ENCODE measurements at places on chromosomes 16 and 17. TPM values are rescaled to one million over a fixed set of nuclear protein-coding genes. Genes with fewer than 3 reads are reported as not detected.

Gene XAF1
- 8.3 TPM for total RNA-seq

Gene KRTAP1-1
- not detected for total RNA-seq

Gene HOXB1
- total RNA-seq, result not detected

Gene TMEM106A
- 1.9 TPM for total RNA-seq

Gene CIAO2B
- 235 TPM for total RNA-seq

Gene NF1
- total RNA-seq, result 35.5 TPM

Gene EVPLL
- not detected for total RNA-seq

Gene RPGRIP1L
- 1.8 TPM for total RNA-seq

DNA sequence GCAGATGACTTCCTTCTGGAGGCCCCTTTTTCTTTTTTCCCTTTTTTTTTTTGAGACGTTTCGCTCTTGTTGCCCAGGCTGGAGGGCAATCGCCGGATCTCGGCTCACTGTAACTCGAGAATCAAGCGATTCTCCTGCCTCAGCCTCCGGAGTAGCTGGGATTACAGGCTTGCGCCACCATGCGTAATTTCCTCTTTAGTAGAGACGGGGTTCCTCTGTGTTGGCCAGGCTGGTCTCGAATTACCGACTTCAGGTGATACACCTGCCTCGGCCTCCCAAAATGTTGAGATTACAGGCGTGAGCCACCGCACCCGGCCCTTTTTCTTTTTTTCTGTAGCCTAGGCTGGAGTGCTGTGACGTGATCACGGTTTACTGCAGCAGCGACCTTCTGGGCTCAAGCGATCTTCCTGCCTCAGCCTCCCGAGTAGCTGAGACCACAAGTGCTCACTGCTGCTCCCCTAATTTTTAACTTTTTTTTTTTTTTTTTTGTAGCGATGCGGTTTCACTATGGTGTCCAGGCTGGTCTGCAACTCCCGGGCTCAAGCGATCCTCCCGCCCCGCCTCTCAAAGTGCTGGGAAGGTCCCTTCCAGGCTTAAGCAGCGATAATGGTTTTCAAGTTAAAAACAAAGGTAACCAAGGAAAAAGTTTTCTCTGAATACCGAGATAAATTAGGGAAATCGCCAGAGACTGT lies 956 bp upstream of the IST1 start:
- DNase-seq, result peak; percentile 29
- H3K36me3 ChIP-seq, result no peaks in the 10 kb centered on the region
- H3K27ac ChIP-seq, result peak overlapping the region; percentile 91
- peak overlapping the region; percentile 81 for H3K4me3 ChIP-seq
- H3K4me1 ChIP-seq, result peaks cover 20% of the 10 kb centered on the region

- DNase-seq, result no peak
- no peaks in the 10 kb centered on the region for H3K36me3 ChIP-seq
- H3K27me3 ChIP-seq, result no peaks in the 10 kb centered on the region
- peaks cover 24% of the 10 kb centered on the region for H3K4me1 ChIP-seq
- H3K4me3 ChIP-seq, result peak overlapping the region; percentile 81
- peak overlapping the region; percentile 82 for H3K27ac ChIP-seq
These were observed 393 bp upstream of the PSMB10 start for GRCh38 chr16:67936880-67937605.

DNA sequence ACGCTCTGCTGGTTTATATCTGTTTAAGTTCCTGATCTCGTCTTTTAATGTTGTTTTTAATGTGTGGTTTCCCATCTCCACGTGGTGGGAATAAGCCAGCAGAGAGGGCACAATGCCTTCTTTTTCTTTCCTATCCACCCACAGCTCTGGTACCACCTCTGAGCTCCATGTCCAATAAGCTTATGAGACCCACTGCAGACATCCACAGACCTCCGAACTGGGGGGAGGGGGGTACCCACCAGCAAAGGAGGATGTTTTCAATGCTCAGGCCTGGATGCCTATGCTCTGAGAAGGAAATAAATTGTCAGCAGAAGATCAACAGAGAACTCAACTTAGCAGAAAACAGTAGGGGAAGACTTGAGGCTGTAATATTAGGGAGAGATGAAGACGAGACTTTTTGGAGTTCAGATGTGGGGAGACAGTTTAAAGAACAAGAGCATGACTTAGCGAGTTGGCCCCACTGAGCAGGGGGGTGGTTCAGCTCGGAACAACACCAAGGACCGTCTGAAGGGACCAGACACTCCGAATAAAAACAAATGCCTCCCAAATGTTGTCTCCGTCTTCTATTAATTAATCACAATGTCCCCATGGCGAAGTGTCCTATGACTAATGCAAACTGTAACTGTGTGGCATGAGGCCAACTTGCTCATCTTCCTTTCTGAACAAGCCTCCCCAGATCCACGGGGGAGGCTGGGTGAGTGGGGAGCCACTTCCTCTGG lies 62.7 kb downstream of the GAS7 start:
- H3K4me3 ChIP-seq, result no peak overlapping the region
- H3K27me3 ChIP-seq, result no peaks in the 10 kb centered on the region
- H3K36me3 ChIP-seq, result no peaks in the 10 kb centered on the region
- H3K27ac ChIP-seq, result peak overlapping the region; percentile 4

DNA sequence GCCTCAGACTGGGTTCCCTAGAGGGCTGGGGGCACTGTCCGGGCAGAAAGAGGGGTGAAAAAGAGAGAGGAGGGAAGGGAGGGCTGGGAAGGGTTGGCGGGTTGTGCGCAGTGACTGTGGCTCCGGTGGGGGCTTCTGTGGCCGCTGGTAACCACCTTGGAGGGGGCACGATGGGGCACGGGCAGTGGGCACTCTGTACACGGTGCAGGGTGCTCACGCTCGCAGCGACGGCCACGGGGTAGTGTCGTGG lies 588 bp downstream of the PLLP start:
- no peak for DNase-seq
- peaks cover 10% of the 10 kb centered on the region for H3K4me1 ChIP-seq
- H3K27ac ChIP-seq, result no peak overlapping the region
- peaks cover 24% of the 10 kb centered on the region for H3K27me3 ChIP-seq
- H3K4me3 ChIP-seq, result peak overlapping the region; percentile 76
- no peaks in the 10 kb centered on the region for H3K36me3 ChIP-seq

DNA sequence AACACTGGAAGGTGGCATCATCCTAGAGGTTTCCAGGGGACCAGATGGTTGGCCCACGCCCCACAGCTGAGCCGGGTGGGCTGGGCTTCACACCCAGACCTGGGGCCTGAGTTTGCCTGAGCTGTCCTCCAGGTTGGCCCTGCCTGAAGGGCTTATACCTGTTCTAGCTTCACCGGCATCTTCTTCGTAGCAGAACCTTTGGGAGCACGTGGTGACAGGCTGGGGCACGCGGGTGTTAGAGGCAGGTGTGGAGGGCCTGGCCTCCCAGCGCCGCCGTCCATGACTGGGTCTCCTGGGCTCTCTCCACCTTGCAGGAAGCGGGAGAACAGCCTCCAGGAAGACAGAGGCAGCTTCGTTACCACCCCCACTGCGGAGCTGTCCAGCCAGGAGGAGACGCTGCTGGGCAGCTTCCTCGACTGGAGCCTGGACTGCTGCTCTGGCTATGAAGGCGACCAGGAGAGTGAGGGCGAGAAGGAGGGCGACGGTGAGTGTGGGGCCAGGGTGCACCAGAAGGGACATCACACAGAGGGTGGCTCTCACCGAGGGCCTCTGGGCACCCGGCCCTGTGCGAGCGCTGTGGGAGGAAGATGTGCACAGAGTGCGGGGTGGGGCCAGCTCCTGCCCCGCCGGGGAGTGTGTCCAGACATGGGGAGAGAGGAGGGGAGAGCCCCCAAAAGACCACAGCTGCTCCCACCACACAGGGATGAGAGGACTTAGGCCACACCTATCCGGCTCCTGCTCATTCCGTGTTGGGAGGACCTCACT lies 4.6 kb upstream of the TEDC2 start:
- H3K4me1 ChIP-seq, result peaks cover 5% of the 10 kb centered on the region
- H3K27me3 ChIP-seq, result no peaks in the 10 kb centered on the region
- no peak overlapping the region for H3K27ac ChIP-seq
- DNase-seq, result no peak

- no peak overlapping the region for H3K4me3 ChIP-seq
- H3K36me3 ChIP-seq, result no peaks in the 10 kb centered on the region
- H3K4me1 ChIP-seq, result no peaks in the 10 kb centered on the region
- DNase-seq, result no peak
- H3K27me3 ChIP-seq, result peaks cover 4% of the 10 kb centered on the region
These were observed 35.1 kb upstream of the IL21R start for GRCh38 chr16:27366687-27367460.

DNA sequence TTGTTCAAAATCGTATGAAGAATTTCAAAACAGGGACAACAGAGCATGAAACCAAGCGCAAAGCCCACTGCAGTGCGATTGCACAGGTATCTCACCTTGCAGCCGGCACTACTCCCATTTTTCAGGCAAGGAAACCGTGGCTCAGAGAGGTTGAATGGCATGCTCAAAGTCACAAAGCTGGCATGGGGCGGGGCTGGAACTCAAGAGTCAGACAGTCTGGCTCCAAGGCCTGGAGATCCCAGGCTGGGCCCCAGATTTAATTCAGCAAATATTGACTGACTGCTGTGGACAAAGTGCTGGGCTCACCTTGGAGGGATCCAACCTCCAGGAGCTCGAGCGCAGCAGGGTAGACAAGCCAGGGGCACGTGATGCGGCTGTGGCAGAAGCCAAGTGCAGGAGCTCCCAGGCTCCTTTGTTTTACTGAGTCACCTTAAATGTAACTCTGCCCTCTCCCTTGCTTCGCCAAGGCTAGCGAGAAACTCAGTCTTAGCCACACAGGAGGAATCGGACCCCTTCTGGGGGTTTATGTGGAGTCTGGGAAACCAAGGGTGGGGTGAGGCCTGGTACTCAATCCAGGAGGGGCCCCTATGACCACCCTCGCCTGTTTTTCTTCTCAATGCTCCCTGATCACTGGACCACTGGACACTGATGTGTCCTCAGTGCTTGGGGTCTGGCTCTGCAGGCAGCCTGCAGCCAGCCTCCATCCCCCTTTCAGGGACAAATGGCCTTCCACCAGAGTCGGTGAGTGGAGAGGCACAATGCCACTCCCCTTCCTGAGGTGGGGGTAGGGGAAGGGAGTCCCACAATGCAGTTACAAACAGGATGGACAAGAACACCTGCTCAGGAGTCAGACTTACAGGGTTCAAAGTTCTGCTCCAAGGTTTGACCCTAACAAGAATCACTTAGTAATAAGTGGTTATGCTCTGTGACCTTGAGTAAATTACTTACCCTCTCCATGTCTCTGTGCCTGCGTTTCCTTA lies 3.9 kb upstream of the SPATA20 start:
- no peak for DNase-seq
- no peaks in the 10 kb centered on the region for H3K27me3 ChIP-seq
- H3K27ac ChIP-seq, result no peak overlapping the region
- H3K4me3 ChIP-seq, result peak overlapping the region; percentile 73
- H3K4me1 ChIP-seq, result peaks cover 7% of the 10 kb centered on the region

DNA sequence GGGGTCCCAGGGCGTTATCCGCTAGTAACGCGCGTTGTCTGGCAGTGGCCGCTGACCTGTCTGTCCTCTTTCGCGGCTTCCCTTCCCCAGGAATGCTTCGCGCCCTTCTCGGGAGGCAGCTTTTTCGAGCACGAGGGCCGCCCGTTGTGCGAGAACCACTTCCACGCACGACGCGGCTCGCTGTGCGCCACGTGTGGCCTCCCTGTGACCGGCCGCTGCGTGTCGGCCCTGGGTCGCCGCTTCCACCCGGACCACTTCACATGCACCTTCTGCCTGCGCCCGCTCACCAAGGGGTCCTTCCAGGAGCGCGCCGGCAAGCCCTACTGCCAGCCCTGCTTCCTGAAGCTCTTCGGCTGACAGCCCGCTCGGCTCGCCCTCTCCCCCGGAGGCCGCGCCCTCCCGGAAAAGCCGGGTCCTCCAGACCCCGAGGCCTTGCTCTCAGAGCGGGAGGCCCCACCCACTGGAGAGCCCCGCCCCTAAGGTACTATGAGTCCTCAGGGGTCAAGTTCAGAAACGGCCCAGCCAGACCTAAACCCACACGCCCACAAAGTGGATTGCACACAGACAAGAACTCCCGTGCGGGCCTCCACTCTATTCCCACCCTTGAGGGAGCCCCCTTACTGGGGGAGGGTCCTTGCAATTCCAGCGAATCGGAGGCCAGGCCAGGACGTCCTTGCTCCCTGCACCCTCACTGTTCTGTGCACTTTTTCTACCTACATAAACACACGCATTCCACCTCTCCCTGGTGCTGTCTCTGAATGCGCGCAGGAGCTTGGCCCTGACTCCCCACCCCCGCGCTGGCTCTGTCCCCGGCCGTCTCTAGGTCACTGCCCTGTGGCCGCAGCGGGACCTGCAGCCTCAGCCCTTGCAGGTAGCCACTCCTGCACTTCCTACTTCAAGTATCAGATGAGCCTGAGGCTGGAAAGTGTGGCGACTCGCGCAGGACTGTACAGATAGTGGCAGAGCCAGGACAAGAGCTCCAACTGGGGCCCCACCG lies 5.4 kb upstream of the SLC5A2 start:
- H3K4me1 ChIP-seq, result no peaks in the 10 kb centered on the region
- H3K36me3 ChIP-seq, result no peaks in the 10 kb centered on the region
- peak overlapping the region; percentile 32 for H3K4me3 ChIP-seq

GRCh38 chr16:28313587-28313986 lies 21.3 kb downstream of the SBK1 start:
- no peak overlapping the region for H3K27ac ChIP-seq
- no peak overlapping the region for H3K4me3 ChIP-seq
- H3K27me3 ChIP-seq, result no peaks in the 10 kb centered on the region

- H3K27ac ChIP-seq, result no peak overlapping the region
- H3K4me1 ChIP-seq, result no peaks in the 10 kb centered on the region
- no peak for DNase-seq
- no peaks in the 10 kb centered on the region for H3K27me3 ChIP-seq
These were observed 658.8 kb upstream of the GOT2 start for GRCh38 chr16:59392911-59393310.

DNA sequence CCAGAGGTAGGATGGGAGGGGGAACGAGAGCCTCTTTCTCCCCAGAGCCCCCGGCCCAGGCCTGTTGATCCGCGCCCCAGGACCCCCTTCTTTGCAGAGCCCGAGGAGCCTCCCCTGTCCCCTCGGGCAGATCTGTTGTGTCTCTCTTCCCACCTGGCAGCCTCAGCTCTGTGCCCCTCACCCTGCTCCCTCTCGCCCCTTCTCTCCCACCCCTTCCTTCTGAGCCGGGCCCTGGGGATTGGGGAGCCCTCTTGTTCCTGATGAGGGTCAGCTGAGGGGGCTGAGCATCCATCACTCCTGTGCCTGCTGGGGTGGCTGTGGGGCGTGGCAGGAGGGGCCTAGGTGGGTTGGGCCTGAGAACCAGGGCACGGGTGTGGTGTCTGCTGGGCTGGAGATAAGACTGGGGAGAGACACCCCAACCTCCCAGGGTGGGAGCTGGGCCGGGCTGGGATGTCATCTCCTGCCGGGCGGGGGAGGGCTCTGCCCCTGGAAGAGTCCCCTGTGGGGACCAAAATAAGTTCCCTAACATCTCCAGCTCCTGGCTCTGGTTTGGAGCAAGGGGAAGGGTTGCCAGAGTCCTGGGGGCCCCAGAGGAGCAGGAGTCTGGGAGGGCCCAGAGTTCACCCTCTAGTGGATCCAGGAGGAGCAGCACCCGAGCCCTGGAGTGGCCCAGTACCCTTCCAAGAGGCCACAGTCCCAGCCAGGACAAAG lies 65.4 kb downstream of the MRC2 start:
- no peaks in the 10 kb centered on the region for H3K36me3 ChIP-seq
- DNase-seq, result peak; percentile 64
- H3K27ac ChIP-seq, result no peak overlapping the region

All from psoas muscle (tissue), 8 donors.